ENCODE measurements at places on chromosomes 3 and 15. TPM values are rescaled to one million over a fixed set of nuclear protein-coding genes. Genes with fewer than 3 reads are reported as not detected.

The FES gene
- polyA plus RNA-seq = 23.0 TPM

The KCNAB1 gene
- 10.9 TPM for polyA plus RNA-seq

The HIGD2B gene
- polyA plus RNA-seq = not detected

The CAMKV gene
- polyA plus RNA-seq = 0.13 TPM

The TRIM42 gene
- not detected for polyA plus RNA-seq

The HRH1 gene
- 2.2 TPM for polyA plus RNA-seq

The SEMA4B gene
- 15.6 TPM for polyA plus RNA-seq

The GOLGA8H gene
- polyA plus RNA-seq = 0.91 TPM

The SLC2A2 gene
- polyA plus RNA-seq = 15.3 TPM

The XCR1 gene
- polyA plus RNA-seq = 0.07 TPM

The ST3GAL6 gene
- polyA plus RNA-seq = 15.5 TPM

The PODXL2 gene
- polyA plus RNA-seq = 45.9 TPM

The SLC28A1 gene
- 0.75 TPM for polyA plus RNA-seq

The MORF4L1 gene
- polyA plus RNA-seq = 903 TPM

The FBXL22 gene
- 1.1 TPM for polyA plus RNA-seq

The BHLHE40 gene
- 31.8 TPM for polyA plus RNA-seq

The INTS14 gene
- polyA plus RNA-seq = 47.8 TPM

The TJP1 gene
- polyA plus RNA-seq = 195 TPM

The KLHL40 gene
- polyA plus RNA-seq = not detected

The PIERCE2 gene
- polyA plus RNA-seq = 6.4 TPM

The GCHFR gene
- 47.2 TPM for polyA plus RNA-seq

The BDH1 gene
- 50.1 TPM for polyA plus RNA-seq

The ZNF80 gene
- 0.08 TPM for polyA plus RNA-seq

The NAALADL2 gene
- 25.3 TPM for polyA plus RNA-seq

The EEFSEC gene
- polyA plus RNA-seq = 15.7 TPM

The EAF2 gene
- 7.7 TPM for polyA plus RNA-seq

The CHL1 gene
- polyA plus RNA-seq = 13.6 TPM

The DAPK2 gene
- polyA plus RNA-seq = 6.1 TPM

The LARP6 gene
- 24.6 TPM for polyA plus RNA-seq

The FBXO40 gene
- 0.04 TPM for polyA plus RNA-seq

The ZMYND10 gene
- 3.3 TPM for polyA plus RNA-seq

The TNK2 gene
- 21.6 TPM for polyA plus RNA-seq

The ITIH4 gene
- 7.1 TPM for polyA plus RNA-seq

The CHAC1 gene
- polyA plus RNA-seq = 2.7 TPM

The PDZRN3 gene
- polyA plus RNA-seq = 35.8 TPM

The KBTBD13 gene
- polyA plus RNA-seq = 0.05 TPM

The IQSEC1 gene
- 37.6 TPM for polyA plus RNA-seq

The GALK2 gene
- polyA plus RNA-seq = 27.7 TPM

The CPA3 gene
- polyA plus RNA-seq = 0.64 TPM

The TTLL13 gene
- polyA plus RNA-seq = 0.37 TPM

The CFAP44 gene
- 22.8 TPM for polyA plus RNA-seq

The SNURF gene
- polyA plus RNA-seq = 35.9 TPM

The SEMA5B gene
- polyA plus RNA-seq = 29.4 TPM

The TMEM40 gene
- polyA plus RNA-seq = 1.8 TPM

All from left renal pelvis (tissue), 4 donors.